ENCODE measurements at places on chromosomes 4 and X.
A peak's percentile ranks its signal among the peaks of the same experiment; 100 is the strongest.

GRCh38 chr4:79513576-79513975 is 105.5 kb upstream of the GK2 start:
- no peak for DNase-seq

DNA sequence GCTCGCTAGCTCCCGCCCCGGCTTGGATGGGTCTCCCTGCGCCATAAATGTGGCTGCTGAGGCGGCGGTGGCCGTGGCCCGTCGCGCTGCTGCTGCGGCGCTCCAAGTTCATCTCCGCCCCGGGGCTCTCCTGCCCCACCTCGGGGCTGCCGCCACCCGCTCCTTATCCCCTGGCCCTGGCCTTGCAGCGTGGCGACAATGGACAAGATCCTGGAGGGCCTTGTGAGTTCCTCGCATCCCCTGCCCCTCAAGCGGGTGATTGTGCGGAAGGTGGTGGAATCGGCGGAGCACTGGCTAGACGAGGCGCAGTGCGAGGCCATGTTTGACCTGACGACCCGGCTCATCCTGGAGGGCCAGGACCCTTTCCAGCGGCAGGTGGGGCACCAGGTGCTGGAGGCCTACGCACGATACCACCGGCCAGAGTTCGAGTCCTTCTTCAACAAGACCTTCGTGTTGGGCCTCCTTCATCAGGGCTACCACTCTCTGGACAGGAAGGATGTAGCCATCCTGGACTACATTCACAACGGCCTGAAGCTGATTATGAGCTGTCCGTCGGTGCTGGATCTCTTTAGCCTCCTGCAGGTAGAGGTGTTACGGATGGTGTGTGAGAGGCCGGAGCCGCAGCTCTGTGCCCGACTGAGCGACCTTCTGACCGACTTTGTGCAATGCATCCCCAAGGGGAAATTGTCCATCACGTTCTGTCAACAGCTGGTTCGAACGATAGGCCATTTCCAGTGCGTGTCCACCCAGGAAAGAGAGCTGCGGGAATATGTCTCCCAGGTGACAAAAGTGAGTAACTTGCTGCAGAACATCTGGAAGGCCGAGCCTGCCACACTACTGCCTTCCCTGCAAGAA is 763 bp downstream of the USP38 start:
- DNase-seq: peak; percentile 15

- DNase-seq: no peak
Observed at GRCh38 chr4:147753047-147753446, 21.2 kb downstream of the ARHGAP10 start.

DNA sequence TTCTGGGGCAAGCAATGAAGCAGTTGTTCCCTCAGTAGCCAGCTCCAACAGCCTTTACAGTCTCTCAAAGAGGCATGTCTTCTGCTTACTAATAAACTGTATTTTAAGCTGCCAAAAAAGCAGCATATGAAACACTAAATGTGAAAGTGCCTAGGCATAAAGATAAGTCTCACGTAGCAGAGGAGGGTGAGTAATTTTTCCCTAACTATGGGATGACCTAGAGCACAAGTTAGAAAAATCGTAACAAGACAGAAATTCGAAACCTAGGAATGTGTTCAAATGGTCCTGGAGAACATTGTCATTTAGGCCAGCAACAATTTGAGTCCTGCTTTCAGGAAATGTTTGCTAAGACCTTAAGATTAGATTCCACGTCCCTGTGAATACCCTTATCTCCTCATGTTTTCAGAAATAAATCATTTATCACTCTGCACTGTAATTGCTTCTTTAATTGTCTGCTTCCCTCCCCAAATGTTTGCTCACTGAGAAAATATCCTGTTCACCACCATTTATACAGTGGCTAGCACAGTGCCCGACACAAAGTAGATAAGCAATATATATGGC is 222.2 kb downstream of the KCNIP4 start:
- no peak for DNase-seq

DNA sequence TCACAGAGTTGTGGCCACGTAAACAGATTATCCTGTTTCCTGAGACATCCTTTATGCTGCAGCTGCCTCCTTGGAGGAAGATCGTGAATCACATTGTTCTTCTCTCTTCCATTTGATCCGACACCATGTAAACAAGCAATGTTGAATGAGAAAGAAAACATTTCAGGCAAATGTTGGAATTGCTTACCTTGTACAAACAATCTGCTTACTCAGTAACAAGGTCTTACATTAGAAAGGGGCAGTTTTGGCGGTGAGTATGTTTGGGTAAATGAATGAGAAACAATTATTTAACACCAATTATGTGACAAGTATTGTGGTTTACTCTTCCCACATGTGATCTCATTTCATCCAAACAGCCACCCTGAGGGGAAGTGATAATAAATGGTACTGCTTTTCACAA is 637.8 kb downstream of the RAB28 start:
- DNase-seq: no peak

- DNase-seq: no peak
Observed at GRCh38 chr4:37968747-37969146, 8.5 kb downstream of the PTTG2 start.

- no peak for DNase-seq
Observed at GRCh38 chr4:52600275-52600674, 58.8 kb downstream of the USP46 start.
